ENCODE measurements at places on chromosomes 1 and 21.

GRCh38 chr1:180646547-180646946, 14.7 kb downstream of the XPR1 start:
- no peak for DNase-seq

DNA sequence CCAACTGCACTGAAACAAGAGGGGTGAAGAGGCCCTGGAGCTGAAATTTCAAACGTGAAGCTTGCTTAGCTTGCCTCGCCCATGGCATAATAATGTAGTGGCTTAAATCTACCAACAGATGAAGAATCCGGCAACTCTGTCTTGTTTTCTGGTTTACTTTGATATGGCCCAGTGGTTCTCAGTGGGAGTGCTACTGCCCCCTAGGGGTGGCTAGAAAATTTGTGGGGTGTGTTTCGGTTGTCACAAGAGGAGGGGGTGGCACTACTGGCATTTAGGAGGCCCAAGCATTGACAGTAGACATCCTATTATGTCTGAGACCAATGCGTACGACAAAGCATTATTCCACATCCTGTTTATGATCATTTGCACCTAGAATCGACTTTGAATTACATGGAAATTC, 51.9 kb upstream of the C8B start:
- DNase-seq = no peak

DNA sequence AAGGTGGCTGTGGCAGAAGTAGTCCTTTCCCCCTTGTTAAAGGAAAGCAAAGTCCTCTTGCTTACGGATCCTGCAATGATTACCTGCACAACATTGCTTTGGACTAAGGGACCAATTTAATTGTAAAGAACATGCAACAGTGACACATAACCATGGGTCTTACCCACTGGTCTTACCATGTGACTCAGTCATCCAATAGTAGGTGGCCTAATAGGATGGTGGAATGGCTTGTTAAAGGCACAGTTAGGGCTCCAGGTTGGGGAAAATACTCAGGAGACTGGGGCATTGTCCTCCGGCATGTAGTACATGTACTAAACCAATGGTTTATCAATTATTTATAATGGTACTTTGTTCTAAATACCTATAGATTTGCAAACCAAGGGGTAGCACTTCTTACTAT, 2.1 kb upstream of the YIPF1 start:
- DNase-seq = no peak

DNA sequence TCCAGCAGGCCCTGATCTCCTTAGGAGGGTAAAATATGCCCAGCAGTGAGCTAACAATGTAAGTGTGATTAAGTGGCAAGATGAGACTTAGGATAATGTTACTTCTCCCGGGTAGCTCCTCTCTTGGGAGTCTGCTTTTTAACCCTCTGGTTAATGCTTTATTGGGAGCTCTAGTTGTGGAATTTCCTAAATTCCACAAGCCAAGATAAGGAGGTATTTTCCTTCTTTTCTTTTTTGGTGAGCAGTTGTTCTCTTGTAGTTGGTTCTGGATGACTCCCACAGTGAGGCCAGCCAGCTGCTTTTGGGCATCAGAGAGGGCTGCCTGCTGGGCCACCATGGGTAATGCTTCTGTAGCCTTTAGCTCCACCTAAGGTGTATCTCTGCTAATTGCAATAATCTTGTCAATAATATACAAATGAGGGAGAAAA, 19.3 kb downstream of the C1orf52 start:
- no peak for DNase-seq

- no peak for DNase-seq
Measured at GRCh38 chr1:24085546-24085945, 26.4 kb downstream of the MYOM3 start.

DNA sequence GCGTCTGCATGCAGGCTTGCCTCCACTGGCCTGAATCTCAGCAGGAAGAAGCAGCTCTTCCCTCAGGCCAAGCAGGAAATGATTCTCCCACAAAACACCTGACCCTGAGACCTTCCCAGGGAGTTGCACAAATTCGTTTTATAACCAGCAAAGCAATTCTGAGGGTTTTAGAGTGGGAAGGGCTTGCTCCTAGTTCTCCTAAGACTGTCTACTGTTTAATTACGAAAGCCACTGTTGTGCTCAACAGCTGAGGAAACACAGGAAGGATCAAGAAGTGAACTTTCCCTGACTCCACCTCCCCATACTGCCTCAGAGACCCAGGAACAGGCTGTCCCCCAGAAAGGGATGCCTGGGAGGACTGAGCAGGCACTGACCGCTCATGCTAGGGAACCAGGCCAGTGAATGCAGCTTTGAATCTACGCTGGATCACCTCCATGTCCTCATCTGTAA, 37.0 kb upstream of the PUM1 start:
- no peak for DNase-seq

GRCh38 chr1:100532645-100533044, 5.3 kb upstream of the GPR88 start:
- DNase-seq = no peak

DNA sequence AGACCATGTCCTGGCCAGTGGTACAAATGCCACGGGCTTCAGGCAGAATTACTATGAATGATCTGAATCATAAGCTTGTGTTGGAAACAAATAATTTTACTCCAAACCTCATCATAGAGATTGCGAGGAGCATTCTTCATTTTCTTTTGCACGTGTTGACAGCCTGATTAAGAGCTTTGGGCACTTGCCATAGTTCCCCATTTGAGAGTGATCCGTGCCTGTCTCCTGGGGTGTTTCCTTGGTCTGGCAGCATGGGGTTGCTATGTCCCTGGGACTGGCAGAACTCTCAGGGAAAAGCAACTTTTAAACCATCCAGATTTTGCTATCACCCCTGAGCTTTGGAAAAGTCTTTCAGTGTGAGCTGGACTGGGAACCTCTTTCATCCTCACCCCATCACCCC, 54.3 kb upstream of the KCNJ6 start:
- no peak for DNase-seq

GRCh38 chr1:163668472-163668871, 346.7 kb downstream of the NUF2 start:
- DNase-seq = no peak

DNA sequence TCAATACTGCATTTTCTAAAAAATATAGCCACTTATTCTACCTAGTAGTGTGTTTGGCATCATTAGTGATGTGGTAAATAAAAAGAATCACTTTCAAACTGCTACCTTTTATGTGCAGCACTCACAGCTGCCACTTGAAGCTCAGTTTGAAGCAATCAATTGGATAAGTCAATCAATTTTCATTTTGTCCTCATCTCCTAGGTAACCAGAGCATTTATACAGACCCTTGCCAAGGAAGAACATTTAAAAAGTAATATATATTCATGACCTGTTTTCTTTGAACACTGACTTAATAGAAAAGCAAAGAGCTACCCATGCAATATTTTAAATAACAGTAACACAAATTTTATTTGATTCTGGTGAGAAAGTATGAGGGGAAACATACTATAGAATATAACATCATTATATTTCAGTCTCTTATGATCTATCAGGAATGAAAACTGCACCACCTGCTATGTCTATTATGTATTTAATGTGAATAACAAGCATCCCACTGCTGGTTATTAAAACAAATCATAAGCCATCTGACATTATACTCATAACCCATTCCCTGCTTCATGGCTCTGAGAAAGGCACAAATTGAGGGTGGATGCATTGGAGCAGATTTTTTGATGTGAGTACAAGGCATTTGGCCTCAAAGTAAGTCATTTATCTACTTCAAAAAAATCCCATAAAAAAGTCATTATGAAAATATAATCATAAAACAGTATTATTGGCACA, 168.4 kb upstream of the C21orf91 start:
- DNase-seq = no peak

DNA sequence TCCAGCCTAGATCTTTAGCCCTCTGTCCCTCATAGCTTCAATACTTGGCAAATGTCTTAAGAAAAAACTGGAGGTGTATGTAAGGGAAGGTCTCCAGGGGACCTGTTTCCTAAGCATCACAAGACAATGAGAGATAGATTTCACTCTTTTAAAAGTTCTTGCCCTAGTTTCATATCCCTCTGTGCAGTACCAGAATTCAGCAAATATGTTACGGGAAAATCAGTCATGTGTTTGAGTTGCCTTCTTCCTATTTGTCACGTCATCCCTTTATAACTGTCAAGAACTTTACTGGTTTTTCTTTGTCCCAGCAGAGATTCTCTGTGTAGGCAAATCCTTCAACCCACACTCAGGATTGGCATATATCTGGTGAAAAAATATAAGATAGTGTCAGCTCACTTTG, 32.3 kb downstream of the DNASE2B start:
- DNase-seq = no peak
